Activated T-cell treated with anti-CD3 and anti-CD28 coated beads, Interleukin-2, amount 50 U/mL, for 24 hours (primary cell): ENCODE measurements at places on chromosomes 4 and X.

- DNase-seq: no peak
Observed at GRCh38 chr4:147830987-147831386, 99.1 kb downstream of the ARHGAP10 start.

- no peak for DNase-seq
Observed at GRCh38 chr4:36111172-36111571, 133.1 kb downstream of the ARAP2 start.

DNA sequence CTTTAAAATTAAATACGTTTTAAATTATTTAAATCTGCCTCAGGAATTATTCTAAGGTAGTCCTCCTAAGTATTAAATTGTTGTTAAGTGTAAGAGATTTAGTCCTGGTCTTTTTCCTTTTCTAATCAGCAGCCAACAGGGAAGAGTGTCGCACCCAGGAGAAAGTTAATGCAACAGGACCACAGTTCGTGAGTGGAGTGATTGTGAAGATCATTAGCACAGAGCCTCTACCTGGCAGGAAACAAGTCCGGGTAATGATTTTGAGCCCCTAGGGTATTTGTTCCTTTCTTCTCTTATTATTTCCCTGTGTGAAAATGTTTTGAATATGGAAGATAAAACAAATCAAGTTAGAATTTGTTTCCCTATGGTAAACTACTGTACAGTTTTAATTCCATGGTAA is 13.4 kb downstream of the LARP7 start:
- no peak for DNase-seq

GRCh38 chr4:41260116-41260733 is 3.5 kb downstream of the UCHL1 start:
- no peak for DNase-seq

DNA sequence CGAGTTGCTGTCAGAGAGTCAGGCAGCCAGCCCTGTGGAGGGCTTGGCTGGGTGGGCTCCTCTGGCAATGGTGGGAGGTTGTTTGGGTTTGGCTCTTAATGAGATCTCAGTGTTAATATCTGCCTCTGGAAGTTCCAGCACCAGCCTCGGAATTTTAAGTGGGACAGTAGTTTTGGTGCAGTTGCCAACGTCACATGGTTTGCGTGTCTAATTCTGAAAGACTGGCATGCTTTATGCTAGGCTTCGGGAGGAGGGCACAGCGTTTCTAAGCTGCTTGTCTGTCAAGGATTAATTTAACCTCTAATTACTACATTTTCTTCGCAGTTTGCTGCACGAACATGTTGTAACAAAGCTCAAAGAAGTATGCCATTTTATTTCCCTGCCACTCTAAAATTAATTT is 9.2 kb downstream of the MAMLD1 start:
- no peak for DNase-seq

DNA sequence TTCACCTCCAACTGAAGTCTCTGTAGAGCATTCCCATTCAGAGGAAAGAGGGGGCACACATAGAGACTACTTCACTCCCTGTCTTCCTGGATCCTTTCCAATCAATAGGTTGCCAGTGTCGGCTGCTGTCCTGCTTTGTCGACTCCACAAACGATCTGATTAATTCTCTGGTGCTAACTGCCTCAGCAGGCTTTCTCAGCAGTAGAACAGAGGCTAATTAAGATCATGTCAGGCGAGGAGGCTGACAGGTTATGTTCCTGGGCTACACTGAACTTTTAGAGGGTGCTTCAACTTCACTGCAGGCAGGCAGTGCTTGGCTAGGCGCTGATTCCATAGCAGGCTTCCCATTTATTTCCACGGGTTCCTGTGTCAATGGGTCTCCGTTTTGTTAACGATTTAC is 79.2 kb downstream of the GRIA3 start:
- no peak for DNase-seq

DNA sequence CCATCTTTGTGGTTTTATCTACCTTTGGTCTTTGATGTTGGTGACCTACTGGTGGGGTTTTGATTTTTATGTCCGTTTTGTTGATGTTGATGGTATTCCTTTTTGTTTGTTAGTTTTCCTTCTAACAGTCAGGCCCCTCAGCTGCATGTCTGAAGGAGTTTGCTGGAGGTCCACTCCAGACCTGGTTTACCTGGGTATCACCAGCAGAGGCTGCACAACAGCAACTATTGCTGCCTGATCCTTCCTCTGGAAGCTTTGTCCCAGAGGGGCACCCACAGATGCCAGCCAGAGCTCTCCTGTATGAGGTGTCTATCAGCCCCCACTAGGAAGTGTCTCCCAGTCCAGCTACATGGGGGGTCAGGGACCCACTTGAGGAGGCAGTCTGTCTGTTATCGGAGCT is 199.3 kb upstream of the WDFY3 start:
- no peak for DNase-seq

DNA sequence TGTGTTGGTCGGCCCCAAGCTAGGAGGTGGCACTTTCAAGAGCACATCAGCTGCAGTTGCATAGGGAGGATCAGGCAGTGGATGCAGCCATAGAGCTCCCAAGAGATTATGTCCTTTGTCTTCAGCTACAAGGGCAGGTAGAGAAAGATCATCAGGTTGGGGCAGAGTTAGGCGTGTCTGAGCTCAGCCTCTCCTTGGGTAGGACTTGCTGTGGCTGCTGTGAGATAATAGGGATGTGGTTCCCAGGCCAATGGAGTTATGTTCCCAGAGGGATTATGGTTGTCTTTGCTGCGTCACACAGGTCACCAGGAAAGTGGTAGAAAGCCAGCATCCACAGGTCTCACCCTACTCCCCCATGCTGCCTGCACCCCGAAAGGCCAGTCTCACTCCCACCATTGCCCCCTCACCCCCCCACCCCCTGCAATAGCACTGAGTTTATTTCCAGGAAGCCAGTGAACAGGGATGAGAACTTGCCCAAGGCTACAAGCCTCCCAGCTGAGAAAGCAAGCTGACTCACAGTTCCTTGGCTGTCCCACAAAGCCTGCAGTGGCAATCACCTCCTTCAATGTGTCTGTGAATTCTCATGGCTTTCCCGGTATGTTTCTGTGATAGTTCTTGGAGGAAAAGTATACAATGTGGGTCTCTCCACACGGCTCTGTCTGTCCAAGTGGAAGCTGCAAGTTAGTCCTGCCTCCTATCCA is 148.4 kb downstream of the STPG2 start:
- no peak for DNase-seq

GRCh38 chr4:91302120-91302519 is 1001.6 kb upstream of the GRID2 start:
- DNase-seq: no peak

DNA sequence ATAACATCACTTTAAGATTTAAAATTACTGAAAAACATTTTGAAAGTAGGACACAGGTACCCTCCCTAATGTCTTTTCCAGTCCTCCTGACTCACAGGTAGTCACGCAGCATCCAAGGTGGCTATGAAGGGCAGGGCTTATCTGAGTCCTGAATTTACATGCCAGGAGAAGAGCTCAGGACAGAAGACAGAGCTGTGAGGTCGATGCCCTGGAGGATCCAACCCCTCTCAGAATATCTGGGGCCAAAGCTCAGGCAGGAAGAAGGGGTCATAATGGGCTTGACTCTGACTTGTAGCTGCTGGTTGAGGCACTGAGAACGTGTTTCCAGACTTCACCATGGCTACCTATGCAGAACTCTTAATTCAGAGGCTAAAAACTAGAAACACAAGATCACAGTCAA is 177.5 kb downstream of the AASDH start:
- no peak for DNase-seq

GRCh38 chrX:116009861-116010710 is 160.5 kb upstream of the AGTR2 start:
- DNase-seq: no peak

DNA sequence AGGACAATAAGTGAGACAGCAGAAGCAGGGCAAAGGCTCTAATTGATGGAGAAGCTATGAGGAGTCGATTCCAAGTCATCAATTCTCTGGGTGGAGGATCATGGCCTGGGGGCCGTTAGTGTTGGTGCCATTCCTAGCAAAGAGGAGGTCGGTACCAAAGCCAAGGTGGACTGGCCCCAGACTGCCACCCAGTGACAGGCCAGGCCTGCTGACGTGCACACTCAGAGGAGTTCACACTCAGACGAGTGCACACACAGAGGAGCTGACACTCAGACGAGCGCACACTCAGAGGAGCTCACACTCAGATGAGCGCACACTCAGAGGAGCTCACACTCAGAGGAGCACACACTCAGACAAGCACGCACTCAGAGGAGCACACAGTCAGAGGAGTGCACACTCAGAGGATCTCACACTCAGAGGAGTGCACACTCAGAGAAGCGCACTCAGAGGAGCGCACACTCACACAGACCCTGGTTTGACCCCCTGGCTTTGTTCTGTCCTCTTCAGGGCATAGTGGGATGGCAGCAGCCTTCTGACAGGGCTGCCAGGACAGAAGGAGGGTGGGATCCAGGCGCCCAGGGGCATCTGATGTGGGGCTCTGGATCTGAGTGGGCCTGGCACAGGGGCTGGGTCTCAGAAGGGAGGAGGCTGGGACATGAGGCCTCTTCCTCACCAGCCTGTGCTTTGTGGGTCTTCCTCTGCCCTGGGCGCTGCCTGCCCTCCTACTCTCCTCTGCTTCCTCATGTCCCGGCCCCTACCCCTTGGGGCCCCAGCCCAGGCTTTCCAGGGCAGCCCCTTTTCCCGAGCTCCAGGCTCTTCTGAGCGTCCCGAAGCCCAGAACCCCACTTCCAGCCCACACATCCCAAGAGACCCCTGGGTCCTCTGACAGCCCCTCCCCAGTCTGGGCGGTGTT is 41.7 kb upstream of the NKX1-1 start:
- DNase-seq: no peak

DNA sequence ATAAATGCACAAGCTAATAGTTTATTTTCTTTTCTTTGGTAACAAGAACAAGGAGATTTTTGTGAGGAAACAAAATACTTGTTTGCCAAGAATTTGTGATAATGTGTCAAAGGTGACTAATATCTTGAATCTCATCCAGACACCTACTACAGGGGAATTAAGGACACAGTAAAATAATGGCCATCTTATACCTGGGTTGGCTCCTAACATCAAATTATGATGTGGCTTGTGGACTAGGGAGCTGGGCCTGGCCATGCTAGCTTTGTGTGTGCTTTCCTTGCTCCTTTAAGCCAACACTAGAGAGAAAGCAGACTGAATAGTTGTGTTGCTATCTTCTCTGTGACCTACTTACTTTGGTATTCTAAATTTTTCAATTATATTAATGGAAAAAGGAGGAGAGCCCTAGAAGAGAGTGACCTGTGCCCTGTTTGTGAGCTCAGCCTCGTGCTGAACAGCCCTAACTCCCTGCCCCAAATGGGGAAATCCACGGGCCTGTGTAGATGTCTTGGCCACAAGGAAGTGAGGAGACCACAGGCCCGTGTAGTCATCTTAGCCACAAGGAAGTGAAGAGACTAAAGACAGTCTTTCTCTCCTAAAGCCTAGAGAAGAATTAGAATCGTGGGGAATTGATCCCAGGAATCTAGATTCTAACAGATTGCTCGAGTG is 23.3 kb downstream of the ARHGAP24 start:
- DNase-seq: no peak

DNA sequence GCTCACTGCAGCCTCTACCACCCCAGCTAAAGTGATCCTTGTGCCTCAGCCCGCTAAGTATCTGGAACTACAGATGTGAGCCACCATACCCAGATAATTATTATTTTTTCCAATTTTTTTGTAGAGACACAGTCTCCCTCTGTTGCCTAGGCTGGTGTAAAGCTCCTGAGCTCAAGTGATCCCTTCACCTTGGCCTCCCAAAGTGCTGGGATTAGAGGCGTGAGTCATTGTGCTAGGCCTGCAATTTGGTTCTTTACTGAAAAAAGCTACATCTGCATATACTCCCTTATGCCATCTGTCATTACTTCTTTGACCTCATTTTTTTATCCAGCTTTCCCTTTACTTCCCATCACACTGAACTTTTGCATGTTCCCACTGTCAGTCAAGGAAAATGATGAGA is 2012.4 kb upstream of the IGFBP7 start:
- no peak for DNase-seq

DNA sequence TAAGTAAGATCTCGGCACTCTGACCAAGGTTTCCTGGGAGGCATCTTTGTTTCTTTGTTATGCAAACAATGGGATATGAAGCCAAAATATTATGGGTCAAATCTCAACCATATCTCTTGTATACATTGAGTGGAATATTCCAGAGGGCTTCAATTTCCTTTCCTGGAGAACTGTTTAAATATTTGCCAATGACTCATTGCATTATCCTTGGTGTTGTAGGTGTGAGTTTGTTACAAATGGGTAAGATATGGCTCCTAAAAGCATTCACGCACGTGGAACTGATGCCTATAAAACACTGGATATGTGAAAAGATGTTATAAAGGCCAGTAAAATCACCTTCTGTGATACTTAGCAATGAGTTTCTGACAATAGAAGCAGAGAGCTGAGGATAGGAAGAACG is 150.5 kb upstream of the WDR1 start:
- DNase-seq: no peak

- no peak for DNase-seq
Observed at GRCh38 chr4:147198411-147199051, 252.9 kb upstream of the TTC29 start.

DNA sequence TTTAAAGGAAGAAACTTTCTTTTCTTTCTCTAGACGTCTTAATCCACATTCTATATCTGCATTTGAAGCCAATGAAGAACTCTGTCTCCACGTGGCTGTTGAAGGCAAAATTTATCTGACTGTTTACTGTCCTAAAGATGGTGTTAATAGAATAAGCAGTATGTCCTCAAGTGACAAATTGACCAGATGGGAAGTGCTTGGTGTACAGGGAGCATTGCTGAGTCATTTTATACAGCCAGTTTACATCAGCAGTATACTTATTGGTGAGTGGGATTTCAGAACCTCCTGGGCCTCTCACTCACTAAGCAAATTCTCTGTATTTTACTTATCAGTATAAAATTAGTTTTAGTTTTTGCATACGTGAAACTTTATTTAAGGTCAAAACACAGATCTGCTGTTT is 33.7 kb downstream of the ADAD1 start:
- DNase-seq: no peak

GRCh38 chr4:186204686-186205085 is 13.3 kb downstream of the CYP4V2 start:
- no peak for DNase-seq

DNA sequence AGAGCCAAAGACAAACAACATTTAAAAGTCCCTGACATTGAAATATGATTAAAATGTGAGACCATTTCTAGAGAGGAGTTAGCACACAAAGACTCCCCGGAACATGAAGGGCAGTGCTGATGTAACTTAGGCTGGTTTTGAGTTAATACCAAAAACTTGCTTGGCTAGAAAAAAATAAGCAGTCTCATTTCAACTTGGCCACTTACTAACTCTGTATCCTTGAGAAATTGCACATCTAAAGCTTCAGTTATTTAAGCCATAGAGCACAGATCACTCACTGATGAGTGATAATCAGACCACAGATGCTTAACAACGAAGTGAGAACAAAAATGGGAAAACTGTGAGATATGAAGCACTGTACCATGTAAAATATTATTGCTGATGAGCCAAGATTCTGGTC is 65.9 kb upstream of the MAOA start:
- no peak for DNase-seq

GRCh38 chrX:30576881-30577280 is 685 bp downstream of the TASL start:
- DNase-seq: no peak

- no peak for DNase-seq
Observed at GRCh38 chr4:56705966-56706365, 24.9 kb upstream of the HOPX start.
